ENCODE measurements at places on chromosomes 5 and 9. TPM values are rescaled to one million over a fixed set of nuclear protein-coding genes. Genes with fewer than 3 reads are reported as not detected.

Gene CAVIN4
- total RNA-seq, result not detected

Gene TAS2R1
- not detected for total RNA-seq

Gene C9orf43
- 0.84 TPM for total RNA-seq

Gene TMEM174
- not detected for total RNA-seq

Gene BSPRY
- not detected for total RNA-seq

Gene DRD1
- not detected for total RNA-seq

DNA sequence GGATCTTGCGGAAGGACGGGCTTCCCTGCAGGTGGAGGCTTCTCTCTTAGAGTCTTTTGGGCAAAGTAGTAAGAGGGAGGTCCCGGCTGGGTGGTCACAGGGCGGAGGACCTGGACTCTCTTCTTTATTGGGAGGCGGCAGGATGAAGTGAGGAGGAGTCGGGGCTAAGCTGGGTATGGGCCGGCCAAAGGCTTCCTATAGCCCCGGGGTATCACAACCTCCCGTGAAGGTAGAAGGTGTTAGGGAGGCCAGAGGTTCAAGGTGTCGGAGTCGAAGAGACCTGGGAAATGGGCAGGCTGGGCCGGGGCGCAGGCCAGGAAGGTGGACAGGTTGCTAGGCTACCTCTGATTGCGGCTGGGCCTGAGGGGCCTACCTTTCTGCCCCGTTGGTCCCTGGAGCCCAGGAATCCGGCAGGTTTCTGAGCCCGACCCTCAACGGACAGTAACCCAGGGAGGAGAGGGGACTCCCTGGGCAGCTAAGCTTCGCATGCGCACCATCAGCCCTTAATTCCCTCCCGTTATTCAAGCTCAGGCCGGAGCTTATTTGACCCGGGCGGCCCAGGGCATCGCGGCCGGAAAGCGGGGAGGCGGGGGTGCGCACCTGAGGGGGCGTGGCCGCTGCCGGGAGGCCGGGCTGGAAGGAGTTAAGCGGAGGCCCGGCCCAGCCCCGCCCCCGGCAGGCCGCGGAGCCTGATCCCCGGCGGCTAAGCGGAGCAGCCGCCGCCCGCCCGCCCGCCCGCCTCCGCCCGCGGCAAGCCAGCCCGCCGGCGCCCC, at the start of gene TESK1:
Gene TESK1 (plus strand): TSS at position 685 of the 773 bp plus-strand sequence. CDS start 358 bp downstream, outside the sequence.
- DNase-seq, result peak; percentile 80

GRCh38 chr5:68332080-68332451, 116.5 kb downstream of the PIK3R1 start:
- DNase-seq, result no peak

DNA sequence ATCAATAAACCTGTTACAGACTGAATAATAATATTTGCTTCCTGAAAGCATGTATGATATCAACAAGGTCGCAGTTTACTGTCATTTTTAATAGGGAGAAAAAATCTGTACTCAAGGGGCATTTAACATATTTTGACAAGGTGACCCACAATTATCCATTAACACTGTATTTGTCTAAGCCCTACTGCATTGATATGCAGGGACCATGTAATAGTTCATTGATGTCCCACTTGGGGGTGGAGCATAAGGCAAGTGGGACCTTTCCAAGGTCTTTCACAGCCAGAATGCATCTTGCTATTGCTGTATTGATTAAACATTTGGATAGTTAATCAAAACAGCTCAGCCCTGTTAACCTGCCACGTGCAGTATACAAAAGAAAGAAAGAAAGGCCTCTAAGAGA, 502.0 kb downstream of the NR2F1-AS1 start:
- no peak for DNase-seq

DNA sequence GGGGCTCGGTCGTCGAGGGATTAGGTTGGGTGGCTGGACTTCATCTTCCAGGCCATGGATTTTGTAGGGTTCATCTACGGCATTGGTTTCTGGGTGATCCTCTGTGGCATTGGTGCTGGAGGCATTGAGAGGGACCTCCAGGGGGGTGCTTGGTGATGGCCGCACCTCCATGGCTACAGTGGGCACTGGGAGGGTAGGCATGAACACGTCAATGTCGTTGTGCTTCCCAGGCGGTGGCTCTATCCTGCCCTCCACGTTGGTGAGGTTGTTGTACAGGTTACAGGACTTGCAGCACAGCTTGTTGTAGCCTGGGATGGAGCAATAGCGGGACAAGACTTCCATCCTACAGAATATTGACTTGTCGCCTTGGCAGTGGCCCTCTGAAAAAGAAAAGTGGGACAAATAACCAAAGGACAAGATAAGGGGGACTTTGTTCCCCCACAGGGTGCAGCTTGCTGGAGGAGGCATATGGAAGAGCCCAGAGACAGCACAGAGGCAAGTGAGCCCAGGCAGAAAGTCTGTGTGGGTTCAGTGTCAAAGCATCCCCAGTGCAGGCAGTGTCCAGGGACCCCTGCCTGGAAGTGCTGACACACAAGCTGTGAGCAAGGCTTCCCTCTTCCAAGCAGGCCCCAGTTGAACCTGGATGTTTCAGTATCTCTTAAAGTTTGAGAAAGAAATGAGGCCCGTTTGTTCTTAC, 53.9 kb downstream of the ZNF354C start:
- no peak for DNase-seq

- no peak for DNase-seq
Measured at GRCh38 chr9:135701067-135701958, 672 bp upstream of the KCNT1 start.

DNA sequence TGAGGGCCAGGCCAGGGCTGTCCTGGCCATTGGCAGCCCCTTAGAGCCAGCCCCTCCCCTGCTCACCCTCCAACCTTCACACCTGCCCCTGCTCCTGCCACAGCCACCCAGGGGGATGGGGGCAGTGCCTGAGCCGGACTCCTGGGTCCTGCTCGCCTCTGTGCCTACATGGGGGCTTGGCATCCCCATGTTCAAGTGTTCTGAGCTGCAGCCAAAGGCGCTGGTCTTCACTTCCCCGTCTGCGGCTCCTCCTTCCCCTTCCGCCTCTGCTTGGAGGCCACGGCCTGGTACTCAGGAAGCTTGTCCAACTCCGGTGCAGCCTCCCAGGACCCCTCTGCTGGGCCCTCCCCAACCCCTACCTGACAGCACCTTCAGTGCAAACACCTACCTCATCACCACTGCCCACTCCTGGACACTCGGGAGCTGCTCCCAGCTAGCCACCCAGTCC, 2.3 kb upstream of the DNLZ start:
- DNase-seq, result no peak

GRCh38 chr5:57779383-57780223, 297.0 kb upstream of the ACTBL2 start:
- peak; percentile 15 for DNase-seq

GRCh38 chr9:93112864-93113389, 16.9 kb downstream of the CARD19 start:
- no peak for DNase-seq

DNA sequence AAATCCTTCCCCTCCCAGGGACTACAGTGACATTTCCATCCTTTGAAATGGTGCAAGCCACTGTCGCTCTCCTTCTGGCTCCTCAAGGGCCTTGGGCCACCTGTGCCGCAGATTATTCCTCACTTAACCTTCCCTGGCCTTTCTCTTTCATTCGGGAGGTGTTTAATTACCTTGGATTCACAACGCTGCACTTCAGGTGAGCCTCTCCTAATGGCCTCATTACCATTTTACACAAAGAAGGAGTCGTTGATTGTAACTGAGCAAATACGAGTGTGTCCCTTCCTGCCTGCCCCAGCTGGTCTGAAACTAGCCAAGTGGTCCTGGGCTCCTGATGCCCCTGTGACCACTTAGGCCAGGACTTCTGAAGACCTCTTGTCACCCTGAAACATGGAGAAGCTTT, 205.0 kb downstream of the CRB2 start:
- DNase-seq, result no peak

DNA sequence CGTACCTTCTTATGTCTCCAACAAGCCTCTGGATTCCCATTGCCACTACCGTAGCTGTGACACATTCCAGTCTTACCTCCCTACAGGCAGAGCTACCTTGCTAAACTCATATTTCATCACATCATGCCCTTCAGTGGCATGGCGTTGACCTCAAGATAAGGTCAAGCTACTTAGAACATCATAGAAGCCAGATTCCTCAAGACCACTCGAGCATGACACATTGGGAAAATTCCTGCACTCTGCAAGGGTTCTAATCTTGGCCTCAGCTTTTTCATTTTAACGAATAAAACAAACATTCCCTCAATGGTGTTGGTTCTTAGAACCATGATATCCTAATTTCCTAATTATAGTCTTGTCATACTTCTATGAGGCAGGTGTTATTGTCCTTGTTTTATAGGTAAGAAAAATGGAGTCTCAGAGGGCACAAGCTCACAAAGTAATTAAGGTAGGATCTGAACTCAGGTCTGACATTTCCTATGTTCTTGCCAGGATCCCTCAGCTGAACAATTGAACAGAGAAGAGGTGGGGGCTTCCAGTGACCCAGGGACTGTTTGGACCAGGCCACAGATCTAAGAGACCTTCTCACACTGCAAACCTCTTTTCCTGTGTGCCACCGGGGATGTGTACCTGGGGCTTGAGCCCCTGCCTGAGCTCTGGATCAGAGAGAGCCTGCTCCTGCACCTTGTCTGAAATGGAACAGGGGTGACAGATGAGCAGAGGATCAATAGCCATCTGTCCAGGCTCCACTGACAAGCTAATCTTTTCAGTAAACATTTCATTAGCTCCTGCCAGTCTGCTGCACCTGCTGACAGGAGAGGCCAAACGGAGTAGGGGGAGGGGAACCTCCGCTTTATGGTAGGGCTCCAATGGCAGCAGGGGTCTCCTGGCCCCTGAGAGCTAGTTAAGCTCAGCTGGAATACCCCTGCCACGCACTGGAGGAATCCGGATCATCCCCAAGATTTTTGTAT, 49.3 kb downstream of the ALG2 start:
- DNase-seq, result no peak

- DNase-seq, result no peak
Measured at GRCh38 chr9:114278881-114279570, 43.9 kb upstream of the ORM1 start.

DNA sequence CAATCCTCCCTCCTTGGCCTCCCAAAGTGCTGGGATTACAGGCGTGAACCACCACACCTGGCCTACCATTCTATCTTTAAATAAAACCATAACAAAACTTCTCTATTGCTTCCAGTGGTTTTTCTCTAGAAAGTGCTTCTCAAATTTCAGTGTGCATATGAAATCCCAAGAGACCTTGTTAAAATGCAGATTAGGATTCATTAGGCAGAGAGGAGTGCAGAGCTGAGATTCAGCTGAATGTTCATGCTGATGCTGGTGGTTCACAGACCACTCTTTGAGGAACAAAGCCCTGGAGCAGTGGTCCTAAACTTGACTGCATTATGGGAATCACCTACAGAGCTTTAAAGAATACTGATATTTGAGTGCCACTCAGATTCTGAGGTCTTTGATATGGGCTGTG, 28.2 kb downstream of the CARD6 start:
- DNase-seq, result no peak

DNA sequence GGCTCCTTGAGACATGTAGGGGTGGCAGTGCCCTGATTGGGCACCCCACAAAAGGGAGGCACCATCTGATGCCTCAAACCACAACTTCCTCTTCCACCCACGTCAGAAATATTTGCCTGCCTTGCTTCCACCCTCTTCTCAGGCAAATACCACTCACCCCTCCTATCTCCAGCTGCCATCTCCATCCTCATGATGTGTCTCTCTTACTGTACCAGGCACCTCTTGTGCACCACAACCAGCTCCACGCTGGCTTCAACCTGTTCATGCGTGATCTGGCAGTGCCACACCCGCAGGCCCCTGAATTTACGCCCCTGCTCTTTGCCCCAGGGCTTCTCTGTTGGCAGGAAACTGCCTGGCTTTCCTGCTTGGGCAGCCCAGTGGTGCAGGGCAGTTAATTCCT, 87.8 kb upstream of the HSPA9 start:
- peak; percentile 75 for DNase-seq

DNA sequence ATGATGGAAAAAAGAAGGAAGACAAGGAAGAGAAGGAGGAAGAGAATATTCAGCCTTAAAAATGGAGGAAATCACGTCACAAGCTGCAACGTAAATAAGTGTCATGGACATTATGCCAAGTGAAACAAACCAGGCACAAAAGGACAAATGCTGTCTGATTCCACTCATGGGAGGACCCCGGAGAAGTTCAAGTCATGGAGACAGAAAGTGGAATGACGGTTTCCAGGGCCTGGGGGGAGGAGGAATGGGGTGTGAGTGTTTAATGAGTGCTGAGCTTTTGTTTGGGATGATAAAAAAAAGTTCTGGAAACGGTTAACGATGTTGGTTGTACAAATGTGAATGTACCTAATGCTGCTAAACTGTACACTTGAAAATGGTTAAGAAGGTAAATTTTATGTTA, 439.5 kb downstream of the GADD45G start:
- DNase-seq, result no peak

DNA sequence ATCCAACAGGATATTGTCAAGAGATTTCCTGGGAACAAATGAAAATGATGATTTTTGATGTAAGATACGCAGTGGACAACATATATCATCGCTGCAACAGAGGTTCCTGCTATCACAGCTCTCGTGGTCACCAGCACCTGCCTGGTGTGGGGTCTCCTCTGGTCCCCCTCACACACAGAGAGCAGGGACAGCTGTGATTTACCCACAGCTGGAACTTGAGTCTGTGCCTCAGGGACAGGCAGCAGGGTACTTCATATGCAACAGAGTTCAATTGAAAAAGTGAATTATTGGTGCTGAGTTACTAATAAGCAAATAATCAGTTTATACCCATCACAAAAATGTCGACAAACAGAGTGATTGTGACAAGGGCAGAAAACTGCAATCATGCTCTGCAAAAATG, 93.4 kb downstream of the LMX1B start:
- no peak for DNase-seq

DNA sequence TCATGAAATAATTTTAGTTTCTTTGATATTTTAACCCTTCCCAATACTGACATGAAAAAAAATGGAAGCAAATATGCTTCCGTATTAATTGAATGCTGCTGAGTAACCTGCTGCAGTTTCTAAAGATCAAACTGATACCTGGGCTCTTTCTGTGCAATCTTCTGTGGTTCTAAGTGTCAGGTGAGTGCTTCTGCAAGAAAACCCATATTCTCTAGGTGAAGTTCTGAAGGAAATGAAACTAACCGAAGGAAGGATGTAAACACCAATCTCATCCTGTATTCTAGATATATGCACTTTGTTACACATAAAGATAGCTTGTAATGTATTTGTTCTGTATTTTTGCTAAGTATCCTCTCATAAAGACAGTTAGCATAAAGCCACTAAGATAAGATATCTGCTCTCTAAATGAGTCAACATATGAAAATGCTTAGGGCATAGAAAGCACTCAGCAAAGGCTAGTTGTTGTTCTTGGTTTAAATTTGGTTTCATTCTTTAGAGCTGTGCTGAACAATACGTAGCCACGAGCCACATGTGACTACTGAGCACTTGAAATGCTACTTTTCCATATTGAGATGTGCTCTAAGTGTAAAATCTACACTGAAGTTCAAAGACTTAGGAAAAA, 52.0 kb downstream of the ITGA2 start:
- DNase-seq, result peak; percentile 15

GRCh38 chr9:129266536-129266935, 88.5 kb upstream of the IER5L start:
- no peak for DNase-seq

DNA sequence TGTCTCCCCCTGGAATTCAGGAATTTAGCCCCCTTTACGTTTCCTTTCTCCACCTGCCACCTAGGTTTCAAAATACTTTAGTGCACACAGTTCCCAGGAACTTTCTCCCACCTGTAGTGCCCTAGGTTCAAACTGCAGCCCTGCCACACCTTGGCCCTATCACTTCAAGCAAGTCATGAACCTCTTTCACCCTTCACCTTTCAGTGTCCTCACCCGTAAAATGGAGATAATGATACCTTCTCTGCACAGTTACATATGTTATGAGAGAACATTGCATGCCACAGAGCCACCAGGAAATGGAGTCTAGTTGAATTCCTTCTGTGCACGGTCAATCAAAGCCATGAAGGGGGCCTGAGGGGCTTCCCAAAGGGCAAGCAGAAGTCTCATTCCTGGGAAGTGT, 9.8 kb upstream of the EEIG1 start:
- no peak for DNase-seq
